ENCODE measurements at places on chromosomes 7 and 10.

GRCh38 chr7:13117103-13117502, 429.7 kb downstream of the ARL4A start:
- DNase-seq, result no peak

GRCh38 chr7:2357165-2357564, 2.5 kb downstream of the EIF3B start:
- no peak for DNase-seq

GRCh38 chr7:149670288-149670687, 103.1 kb downstream of the ZNF467 start:
- no peak for DNase-seq

- no peak for DNase-seq
Observed at GRCh38 chr7:32158751-32159745, 88.8 kb upstream of the PDE1C start.

GRCh38 chr7:30911561-30911969, at the start of gene AQP1:
Gene AQP1, plus strand, starts transcription at chr7:30911853. Its CDS starts 57 bp downstream, at chr7:30911910.
- DNase-seq, result no peak
